ENCODE measurements at places on chromosomes 1 and 21. TPM values are rescaled to one million over a fixed set of nuclear protein-coding genes. Genes with fewer than 3 reads are reported as not detected.
A peak's percentile ranks its signal among the peaks of the same experiment; 100 is the strongest.

DNA sequence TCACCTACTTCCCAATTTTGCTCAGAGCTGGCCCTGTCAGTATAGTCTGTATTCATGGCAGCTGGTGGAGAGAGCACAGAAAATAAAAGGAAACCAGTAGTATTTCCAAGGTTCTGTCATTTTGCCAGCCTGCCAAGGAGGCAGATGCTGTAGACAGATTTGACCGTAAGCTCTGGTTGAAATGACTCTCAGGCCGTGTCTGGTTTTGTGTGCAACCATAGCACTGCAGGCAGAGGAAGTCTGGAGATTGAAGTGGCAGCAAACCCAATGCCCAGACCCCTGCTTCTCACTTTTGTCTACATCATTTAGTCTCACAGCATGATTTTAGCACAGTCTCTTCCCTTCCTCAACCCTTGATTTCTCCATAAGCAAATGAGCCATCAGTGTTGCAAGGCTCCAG is 291.7 kb downstream of the PAPPA2 start:
- DNase-seq = no peak

DNA sequence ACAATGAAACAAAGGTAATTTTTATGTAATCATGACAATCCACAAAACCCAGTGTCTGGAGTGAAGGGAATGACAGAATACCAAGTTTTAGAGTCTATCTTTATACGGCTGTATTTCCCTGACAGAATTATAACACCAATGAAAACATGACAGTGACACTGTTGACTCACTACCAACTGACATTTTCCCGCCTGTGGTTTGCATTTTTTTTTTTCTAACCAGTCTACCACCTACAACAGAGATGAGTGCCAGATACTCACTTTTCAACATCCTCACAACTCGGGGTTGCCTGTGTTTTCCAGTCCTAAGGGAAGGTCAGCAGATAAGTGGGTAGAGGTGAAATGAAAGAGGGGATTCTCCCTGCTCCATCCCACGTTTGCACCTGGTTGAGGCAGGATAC is 118.9 kb downstream of the KCNJ6 start:
- no peak for DNase-seq

GRCh38 chr1:224061436-224061835 is 52.5 kb upstream of the FBXO28 start:
- DNase-seq = no peak

DNA sequence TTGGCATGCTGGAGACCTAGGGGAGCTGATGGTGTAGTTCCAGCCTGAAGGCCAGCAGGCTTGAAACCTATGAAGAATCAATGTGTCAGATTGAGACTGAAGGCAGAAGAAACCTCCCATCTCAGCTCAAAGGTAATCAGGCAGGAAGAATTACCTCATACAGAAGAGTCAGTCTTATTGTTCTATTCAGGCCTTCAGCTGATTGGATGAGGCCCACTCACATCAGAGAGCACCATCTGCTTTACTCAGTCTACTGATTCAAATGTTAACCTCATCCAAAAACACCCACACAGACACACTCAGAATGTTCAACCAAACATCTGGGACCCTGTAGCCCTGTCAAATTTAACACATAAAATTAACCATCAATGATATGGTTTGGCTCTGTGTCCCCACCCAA is 13.7 kb upstream of the CCN1 start:
- no peak for DNase-seq

GRCh38 chr1:202016811-202017748 is 6.7 kb downstream of the ELF3 start:
- DNase-seq = no peak

DNA sequence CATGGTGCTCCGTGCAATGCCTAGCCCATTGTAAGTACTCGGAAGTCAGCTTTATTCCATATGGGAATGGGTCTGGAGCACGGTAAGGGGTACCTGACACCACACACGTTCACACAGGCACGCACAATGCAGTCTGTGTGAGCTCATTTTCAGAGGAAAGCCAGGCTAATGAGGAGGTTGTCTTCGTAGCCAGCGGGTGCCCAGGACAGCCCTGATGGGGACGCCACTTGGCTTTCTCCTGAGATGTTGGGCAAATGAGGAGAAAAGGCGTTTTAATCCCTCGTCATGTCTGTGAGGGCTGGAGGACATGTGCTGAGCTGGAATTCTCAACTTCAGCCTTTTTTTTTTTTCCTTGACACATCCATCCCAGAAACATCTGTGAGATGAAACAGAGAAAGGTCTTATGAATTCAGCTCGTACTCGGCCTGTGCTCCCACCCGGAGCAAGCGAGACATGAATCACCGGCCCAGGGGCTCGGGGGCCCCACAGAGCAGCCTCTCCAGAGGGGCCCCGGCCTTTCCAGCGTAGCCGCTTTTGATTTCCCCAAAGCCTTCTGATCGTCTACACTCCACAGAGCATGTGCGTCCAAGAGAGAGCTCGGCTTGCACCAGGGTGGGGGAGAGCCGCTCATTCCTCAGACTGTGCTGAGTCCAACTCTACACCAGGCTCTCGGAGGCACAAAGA is 125.1 kb downstream of the EPHB2 start:
- DNase-seq = no peak

- peak; percentile 73 for DNase-seq
Measured at GRCh38 chr21:29114765-29115500, 15.5 kb upstream of the MAP3K7CL start.

Gene LY9
- not detected for total RNA-seq

Gene TRMT1L
- 24.3 TPM for total RNA-seq

Gene FGR
- not detected for total RNA-seq

Data from H4 (cell line).